ENCODE measurements at places on chromosomes 11 and 22.

DNA sequence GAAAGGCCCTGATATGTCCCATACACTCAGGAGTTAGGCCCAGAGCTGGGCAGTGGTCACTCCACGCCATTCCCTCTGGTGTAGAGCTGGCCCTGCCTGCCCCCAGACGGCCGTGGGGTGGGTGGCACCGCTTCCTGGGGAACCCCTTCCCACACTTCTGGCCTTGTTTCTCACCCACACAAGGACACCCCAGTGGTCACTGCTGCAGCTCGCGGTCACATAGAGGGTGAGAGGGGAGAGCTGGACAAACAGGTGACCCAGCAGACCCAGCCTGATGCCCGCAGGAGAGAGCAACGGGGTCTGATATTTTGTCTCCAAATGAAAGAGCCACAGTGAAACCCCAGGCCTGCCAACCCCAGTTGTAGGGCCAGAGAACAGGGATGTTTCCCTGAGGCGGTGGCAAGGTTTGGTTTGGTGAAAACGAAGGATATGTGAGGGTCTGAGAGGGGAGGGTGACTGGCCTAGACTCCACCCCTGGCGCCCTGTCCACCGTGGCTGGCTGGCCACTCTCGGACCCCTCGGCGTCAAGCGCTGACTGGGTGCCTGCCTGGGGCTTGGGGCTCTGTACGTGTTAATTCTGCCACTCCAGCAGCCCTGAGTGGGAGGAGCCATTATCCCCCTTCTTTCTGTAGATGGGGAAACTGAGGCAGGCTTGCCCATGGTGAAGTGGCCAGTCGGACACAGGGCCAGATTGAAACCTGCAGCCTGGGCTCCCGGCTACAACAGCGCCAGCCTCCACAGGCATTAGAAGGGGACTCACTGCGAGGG, 71.0 kb upstream of the PPARA start:
- no peak for DNase-seq

GRCh38 chr22:18085188-18085587, 7.4 kb downstream of the PEX26 start:
- no peak for DNase-seq

GRCh38 chr11:30412509-30412908, 89.6 kb downstream of the ARL14EP start:
- DNase-seq: no peak

DNA sequence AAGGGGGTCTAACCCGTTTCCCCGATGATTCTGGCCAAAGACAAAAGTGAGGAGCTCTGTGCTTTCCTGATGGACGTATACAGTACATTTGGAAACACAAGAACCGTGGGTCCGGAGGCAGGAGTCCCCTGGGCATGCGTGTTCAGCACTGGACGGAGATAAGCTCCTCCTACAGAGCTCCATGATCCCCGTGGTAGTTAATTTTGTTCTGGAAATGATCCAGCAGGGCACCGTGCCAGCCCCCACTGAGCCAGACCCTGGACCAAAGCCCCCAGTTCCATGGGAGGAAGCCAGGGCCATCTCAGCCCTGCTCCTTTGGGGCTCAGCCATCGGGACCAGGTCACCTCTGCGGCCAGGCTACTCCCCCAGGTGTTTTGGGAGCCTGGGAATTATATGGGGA, 83.3 kb downstream of the TRMU start:
- no peak for DNase-seq

GRCh38 chr11:134068829-134069425, at the start of gene JAM3:
Gene JAM3, plus strand, starts transcription at chr11:134069072. Its CDS starts 12 bp downstream, at chr11:134069084.
- DNase-seq: peak; percentile 96

DNA sequence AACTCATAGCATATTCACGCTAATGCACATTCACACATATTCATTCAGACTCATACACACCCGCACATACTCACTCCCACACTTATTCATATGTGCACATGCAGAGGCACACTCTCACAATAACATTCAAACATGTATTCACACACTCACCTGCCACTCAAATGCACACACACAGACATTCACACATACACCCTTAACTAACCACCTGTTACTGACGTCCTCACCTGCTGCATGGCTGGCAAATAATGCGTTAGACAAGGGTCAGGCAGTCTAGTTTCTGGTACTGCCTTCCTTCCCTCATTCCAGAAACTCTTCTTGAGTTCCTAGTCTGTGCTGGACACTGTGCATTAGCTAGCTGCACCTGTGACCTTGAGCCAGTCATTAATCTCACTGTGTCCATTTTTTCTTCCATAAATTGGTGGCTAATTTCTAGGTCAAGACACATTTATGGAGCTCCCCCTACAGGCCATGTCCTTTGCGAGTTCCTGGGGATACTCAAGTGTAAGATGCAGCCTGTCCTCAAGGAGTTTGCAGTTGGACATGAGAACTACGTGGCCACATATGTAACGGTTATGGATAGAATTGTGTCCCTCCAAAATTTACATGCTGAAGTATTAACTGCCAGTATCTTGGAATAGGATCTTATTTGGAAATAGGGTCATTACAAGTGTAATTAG, 34.5 kb upstream of the SEZ6L start:
- no peak for DNase-seq

Measured in stimulated activated CD4-positive, alpha-beta T cell treated with anti-CD3 and anti-CD28 coated beads, Interleukin-1b, Interleukin-23, amount 100 ng/mL, for 48 hours (primary cell).